ENCODE measurements at places on chromosomes 1 and 21.

GRCh38 chr1:223029985-223030769, 112.9 kb downstream of the TLR5 start:
- DNase-seq, result no peak

- DNase-seq, result no peak
Measured at GRCh38 chr1:192713921-192714320, 78.0 kb downstream of the RGS13 start.

DNA sequence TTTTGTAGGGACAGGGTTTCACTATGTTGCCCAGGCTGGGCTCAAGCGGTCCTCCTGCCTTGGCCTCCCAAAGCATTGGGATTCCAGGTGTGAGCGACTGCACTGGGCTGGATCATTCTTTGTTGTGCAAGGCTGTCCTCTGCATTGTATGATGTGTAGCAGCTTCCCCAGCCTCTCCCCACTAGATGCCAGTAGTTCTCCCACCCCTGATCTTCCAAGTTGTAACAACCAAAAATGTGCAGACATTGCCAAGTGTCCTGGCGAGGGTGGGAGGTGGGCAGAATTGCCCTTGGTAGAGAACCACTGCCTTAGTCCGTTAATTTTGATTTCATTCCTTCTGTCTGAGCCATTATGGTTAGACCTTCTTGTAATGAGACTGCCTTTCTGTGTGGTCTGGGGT, 7.2 kb downstream of the GALNT2 start:
- no peak for DNase-seq

DNA sequence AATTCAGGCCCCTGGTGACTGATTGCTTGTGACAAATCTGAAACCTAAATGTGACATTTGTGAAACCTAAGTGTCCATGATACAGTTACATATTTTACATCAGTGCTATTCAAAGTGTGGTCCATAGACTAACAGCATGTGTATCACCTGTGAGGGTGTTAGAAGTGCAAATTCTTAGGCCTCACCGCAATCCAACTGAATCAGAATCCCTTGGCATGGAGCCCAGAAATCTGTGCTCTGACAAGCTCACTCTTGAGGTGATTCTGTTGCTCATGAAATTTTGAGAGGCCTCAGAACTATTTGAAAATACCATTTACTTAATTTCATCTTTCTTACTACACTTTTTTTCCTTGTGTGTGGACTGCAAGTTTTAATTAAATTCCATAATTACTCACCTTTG, 587.9 kb downstream of the ADGRL2 start:
- no peak for DNase-seq

GRCh38 chr21:44064852-44065403, 42.3 kb upstream of the PWP2 start:
- no peak for DNase-seq

GRCh38 chr1:228205526-228206436, 2.1 kb upstream of the OBSCN start:
- no peak for DNase-seq

- DNase-seq, result peak; percentile 75
Measured at GRCh38 chr1:182616130-182617013, 12.2 kb upstream of the RGS16 start.

- no peak for DNase-seq
Measured at GRCh38 chr1:176119549-176119948, 87.5 kb downstream of the COP1 start.

GRCh38 chr1:115882913-115883902, 42.3 kb upstream of the NHLH2 start:
- no peak for DNase-seq

- no peak for DNase-seq
Measured at GRCh38 chr1:194184425-194184824, 998.0 kb upstream of the B3GALT2 start.

- no peak for DNase-seq
Measured at GRCh38 chr1:203556047-203556851, 62.3 kb downstream of the OPTC start.

GRCh38 chr1:90687747-90688146, 29.4 kb downstream of the BARHL2 start:
- no peak for DNase-seq

DNA sequence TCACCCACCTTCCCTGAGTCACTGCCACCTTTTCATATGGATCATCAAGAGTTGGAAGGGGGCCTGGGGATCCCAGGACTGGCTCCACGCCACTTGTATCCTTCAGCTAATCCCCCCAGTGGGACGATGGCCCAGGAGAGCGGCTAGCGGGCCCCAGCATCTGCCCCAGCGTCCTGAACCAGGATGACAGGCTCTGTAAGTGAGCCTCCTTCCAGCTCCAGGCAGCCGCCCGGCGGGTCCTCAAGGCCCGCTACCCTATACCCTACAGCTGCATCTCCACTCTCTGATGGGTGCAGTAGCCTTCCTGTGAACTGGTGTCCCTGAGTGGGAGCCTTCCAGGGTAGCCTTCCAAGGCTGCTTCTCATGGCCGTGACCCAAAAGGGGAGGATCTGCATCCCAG, 183.1 kb downstream of the ATG4C start:
- no peak for DNase-seq

- peak; percentile 21 for DNase-seq
Measured at GRCh38 chr1:8152731-8153702, 126.9 kb upstream of the ERRFI1 start.

- no peak for DNase-seq
Measured at GRCh38 chr1:47147047-47147785, 10.0 kb downstream of the CYP4A22 start.

DNA sequence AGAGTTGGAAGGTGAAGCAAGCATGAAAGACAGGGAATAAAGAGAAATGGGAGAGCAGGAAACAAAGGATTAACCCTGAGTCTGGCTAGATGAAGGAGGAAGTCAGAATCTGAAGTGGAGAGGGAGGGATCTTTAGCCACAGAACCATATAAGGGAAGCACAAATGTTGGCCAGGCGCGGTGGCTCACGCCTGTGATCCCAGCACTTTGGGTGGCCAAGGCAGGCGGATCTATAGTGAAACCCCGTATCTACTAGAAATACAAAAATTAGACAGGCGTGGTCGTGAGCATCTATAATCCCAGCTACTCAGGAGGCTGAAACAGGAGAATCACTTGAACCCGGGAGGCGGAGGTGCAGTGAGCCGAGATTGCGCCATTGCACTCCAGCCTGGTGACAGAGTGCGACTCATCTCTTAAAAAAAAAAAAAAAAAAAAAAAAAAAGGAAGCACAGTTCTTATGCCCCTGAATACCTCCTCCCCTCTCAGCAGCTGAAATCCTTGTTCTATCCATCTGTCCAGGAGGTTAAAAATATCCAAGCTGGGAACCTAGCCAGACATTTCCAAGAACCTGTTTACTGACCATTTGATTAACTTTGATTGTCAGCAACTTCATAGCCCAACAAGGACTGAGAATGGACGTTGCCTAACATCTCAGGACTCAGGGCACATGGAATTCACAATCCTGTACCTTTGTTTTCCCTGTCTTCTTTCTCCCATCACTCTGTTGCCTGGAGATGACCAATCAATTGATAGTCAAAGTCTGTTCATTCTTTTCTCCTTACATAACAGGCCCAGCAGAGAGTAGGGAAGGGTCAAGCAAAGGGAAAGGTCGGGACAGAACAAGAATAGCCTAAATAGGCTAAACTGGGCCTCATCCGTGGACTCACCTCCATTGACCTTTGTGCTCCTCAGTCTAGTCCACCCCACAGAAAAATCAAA, 10.6 kb downstream of the TXNIP start:
- DNase-seq, result no peak

- DNase-seq, result no peak
Measured at GRCh38 chr21:41581592-41582228, 73.8 kb upstream of the TMPRSS2 start.

- DNase-seq, result no peak
Measured at GRCh38 chr1:12157366-12158231, 9.2 kb upstream of the TNFRSF1B start.

- no peak for DNase-seq
Measured at GRCh38 chr1:209522826-209523225, 60.7 kb upstream of the CAMK1G start.

DNA sequence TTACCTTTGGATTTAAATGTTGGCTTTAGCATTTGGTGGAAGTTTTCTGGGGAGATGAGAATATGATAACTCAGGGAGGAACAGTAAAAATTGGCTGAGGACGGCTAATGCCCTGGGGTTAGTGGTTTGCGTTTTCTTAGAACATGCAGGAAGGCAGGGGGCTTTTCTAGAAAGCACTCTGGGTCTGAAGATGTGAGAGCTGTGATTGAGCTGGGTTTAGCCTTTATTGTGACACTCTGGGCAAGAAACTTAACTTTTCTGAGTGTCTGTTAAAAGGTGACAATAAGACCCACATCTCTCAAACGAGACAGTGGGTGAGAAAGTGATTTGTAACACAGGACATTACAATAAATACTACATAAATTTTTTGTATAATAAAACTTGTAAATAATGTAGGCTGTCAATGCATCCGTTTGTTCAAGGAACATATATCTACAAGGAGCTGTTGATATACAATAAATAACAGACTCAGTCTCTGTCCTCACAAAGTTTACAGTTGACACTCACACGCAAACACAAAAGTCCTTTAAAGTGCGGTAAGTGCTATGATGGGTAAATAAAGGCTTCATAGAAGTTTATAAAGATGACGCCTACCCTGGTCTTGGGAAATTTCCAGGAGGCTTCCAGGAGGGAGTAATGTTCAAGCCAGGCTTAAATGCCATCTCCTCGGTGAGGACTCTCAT, 49.5 kb upstream of the MRPS6 start:
- DNase-seq, result no peak

DNA sequence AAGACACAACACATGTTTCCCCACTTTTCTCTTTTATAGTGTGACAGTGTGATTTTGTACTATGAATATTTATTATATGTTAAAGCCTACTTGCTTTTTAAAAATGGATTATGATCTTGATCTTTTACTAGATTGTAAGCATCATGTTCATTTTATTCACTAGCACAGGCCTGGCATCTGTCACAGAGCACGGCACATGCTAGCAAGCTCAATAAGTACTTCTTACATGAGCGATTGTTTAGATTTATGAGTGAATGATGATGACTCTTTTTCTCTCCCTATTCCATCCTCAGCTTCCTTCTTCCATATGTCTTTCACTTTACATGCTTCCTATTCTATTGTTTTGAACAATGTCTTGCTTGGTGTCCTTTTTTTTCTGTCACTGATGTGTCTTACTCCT, 1454.1 kb downstream of the MRPL39 start:
- no peak for DNase-seq

DNA sequence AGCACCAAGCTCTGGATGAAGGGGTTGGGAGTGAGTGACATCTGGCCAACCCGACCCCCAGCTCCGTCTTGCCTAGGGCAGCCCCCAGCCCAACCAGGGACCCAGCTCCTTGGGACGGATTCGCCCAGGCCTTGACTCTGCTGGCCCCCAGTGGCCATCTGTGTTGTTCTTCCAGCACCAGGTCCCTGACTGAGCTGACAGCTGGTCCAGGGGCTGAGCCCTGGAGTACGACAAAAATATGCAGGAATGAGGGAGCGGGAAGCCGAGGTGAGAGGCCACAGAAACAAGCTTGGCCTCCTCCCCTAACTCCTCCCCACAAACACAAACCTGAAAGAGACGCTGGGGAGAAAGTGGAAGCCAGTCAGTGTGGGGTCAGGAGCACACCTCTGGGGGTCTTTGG, 55.0 kb upstream of the PAX7 start:
- DNase-seq, result no peak

DNA sequence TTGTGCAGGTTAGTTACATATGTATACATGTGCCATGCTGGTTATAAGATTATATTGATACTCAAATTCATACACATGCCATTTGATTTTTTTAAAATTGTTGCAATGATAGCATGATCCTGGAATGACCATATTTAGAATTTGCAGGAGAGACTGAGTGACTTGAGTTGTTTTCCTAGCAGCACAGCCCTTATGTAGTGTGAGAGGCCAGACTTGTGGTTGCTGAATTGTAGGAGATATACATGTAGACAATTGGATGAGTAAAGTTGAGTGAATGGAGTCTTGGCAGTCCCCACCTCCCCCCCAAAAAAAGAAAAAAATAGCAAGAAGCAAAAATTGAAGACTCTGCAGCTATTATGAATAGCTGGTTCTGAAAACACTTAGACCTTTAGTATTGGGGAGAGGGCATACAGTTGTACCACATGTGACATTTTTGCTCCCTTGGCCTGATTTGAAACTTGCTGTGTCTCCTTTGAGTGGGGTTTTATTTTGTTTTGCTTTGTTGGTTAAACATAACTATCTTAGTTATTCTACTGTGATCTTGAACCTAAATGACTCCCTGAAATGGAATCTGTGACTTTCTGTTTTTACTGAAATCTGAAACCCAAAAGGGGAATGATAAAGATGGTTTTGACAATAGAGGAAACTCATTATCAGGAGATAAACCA, 280.3 kb downstream of the HMCN1 start:
- DNase-seq, result no peak

GRCh38 chr1:147292631-147293251, 50.3 kb downstream of the CHD1L start:
- DNase-seq, result no peak

GRCh38 chr1:88661188-88661587, 22.9 kb upstream of the PKN2 start:
- DNase-seq, result no peak

DNA sequence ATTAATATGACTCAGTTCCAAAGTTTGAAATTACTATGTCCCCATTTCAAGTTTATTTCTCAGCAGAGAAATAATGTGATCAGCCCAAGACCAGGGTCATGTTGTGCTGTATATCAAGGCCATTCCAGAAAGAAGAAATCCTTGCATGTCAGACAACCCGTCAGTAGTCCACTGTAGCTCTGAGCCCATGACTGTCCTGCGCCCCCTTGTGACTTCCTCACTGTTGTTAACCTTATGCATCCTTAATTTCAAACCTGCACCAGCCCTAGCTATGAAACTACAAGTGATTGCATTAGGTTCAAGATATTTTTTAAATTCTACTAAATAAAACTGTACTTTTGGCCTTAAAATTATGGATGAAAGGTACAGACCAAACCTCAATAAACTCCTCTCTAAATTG, 133.0 kb downstream of the LRRC7 start:
- DNase-seq, result no peak

- DNase-seq, result no peak
Measured at GRCh38 chr1:1875932-1876331, 15.0 kb downstream of the GNB1 start.

DNA sequence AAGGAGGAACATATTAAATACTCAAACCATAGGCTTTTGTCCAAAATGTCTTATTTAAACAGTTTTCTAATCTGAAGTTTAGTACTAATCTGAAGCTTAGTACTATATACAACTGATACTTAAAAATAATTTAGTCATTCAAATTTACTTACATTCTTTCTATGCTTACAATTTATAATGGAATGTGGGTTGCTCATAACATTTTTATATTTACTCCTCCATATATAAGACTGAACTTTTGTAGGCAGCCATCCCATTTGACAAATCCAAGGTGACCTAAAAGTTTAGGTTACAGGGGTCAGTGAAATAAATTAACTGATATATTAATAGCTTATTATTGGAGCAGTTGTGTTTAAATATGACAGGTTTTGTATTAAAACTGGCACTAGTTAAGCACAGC, 570.6 kb downstream of the DPYD start:
- DNase-seq, result no peak

GRCh38 chr1:41513383-41513735, 28.9 kb upstream of the EDN2 start:
- no peak for DNase-seq

GRCh38 chr1:112250892-112251291, 145.1 kb upstream of the CTTNBP2NL start:
- no peak for DNase-seq

All from stimulated activated CD8-positive, alpha-beta memory T cell treated with anti-CD3 and anti-CD28 coated beads, Interleukin-7, amount 100 ng/mL, for 4 hours (primary cell).